ENCODE measurements at places on chromosomes 6 and 20.

GRCh38 chr6:81761197-81761596 lies 8.7 kb upstream of the TENT5A start:
- no peak for DNase-seq

DNA sequence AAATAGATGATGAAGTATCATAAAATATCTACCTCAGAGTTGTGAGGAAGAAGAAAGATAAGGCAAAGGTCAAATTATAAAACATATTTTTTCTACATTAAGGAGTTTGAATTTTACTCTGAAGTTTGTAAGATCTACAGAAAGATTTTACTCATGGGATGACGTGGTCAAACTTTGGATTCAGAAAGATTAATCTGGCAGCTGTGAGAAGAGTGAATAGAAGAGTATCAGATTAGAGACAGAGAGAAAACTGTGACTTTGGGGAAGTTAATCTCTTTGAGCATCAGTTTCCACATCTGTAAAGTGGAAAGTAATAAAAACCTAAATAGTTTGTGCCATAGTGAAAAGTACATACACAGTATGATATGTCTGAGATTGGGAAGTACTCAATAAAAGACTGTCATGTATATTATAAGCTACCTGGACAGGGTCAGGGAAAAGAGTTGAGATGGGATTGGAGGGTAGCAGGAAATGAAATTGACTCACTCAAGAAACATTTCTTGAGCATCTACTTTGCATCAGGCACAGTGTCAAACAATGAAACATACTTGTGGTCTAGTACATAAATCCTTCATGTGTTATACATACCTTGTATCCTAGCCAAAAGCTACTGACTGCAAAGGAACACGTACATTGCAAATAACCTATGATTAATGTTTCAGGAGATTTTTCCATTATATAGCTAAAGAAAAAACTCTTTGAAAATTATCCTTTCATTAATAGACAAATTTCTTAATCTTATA lies 222.1 kb downstream of the TMEM200A start:
- no peak for DNase-seq

GRCh38 chr6:5261545-5262109 lies 314 bp downstream of the FARS2 start:
- DNase-seq: no peak

DNA sequence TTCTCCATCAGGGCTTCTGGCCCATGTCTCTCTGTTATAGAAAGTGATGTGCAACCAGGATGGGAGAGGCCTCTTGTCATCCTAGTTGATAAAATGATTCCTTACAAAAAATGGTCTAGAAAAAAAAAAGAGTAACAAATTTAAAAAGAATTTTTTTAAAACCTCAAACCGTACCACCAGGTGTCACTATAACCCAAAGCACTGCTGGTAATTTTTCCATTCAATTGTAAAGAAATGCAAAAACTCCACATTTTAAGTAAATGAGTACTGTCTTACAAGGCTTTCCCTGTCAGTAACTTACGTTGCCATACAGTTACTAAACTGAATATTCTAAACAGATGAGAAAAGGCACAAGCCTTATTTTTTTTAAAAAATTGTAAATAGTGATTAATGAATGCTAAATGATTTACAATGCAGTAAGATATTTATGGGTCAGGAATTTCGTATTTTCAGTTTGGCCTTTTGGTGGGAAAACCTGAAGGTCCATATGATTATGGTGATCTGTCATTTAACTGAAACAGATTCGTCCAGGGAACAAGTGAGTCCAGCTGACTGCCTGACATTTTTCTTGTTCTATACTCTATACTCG lies 95.4 kb downstream of the OGFRL1 start:
- DNase-seq: no peak

DNA sequence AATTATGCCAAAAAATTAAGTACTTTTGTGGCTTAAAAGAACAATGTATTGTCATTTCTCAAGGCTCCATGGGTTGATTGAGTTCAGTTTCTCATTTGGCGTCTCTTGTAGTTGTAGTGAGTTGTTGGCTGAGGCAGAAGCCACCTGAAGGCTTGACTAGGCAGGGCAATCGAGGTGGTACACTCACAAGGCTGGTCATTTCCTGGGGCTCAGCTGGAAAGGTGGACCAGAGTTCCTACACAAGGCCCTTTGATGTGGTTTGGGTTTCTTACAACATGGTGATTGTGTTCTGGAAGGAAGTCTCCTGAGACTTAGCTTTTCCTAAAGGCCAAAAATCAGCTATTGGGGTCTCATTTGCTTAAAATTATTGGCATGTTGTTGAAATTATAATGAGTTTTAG lies 22.6 kb downstream of the MAS1 start:
- DNase-seq: no peak

GRCh38 chr6:166417285-166417691 lies 34.5 kb upstream of the MPC1 start:
- DNase-seq: no peak

- no peak for DNase-seq
Observed at GRCh38 chr6:22448291-22448711, 121.1 kb upstream of the HDGFL1 start.
